ENCODE measurements at places on chromosomes 3 and 15. TPM values are rescaled to one million over a fixed set of nuclear protein-coding genes. Genes with fewer than 3 reads are reported as not detected.

Gene FRMD5
- polyA plus RNA-seq: 0.18 TPM

Gene ECE2
- not detected for polyA plus RNA-seq

Gene SEC22A
- polyA plus RNA-seq: 10.2 TPM

Gene IFT57
- polyA plus RNA-seq: 48.5 TPM

Gene TFRC
- 23.7 TPM for polyA plus RNA-seq

Gene RSRC1
- polyA plus RNA-seq: 26.2 TPM

Gene CFAP100
- not detected for polyA plus RNA-seq

Gene GPR156
- not detected for polyA plus RNA-seq

Gene HDC
- 0.38 TPM for polyA plus RNA-seq

Gene CMTM7
- polyA plus RNA-seq: 5.0 TPM

Gene KNSTRN
- polyA plus RNA-seq: 4.1 TPM

Gene ACKR2
- 0.26 TPM for polyA plus RNA-seq

Gene GP9
- not detected for polyA plus RNA-seq

Gene GUCA1C
- not detected for polyA plus RNA-seq

Gene ZKSCAN7
- polyA plus RNA-seq: 2.1 TPM

Gene CYP1A2
- not detected for polyA plus RNA-seq

Gene NTRK3
- 84.0 TPM for polyA plus RNA-seq

Gene CPA3
- 2.9 TPM for polyA plus RNA-seq

Gene CPLX3
- 0.13 TPM for polyA plus RNA-seq

Gene KNL1
- polyA plus RNA-seq: 0.03 TPM

Gene GOLGA6L10
- 2.7 TPM for polyA plus RNA-seq

Gene COMMD4
- 45.6 TPM for polyA plus RNA-seq

Gene RASL12
- 51.3 TPM for polyA plus RNA-seq

Gene AMT
- 70.8 TPM for polyA plus RNA-seq

Gene LPP
- polyA plus RNA-seq: 37.7 TPM

Gene POLQ
- not detected for polyA plus RNA-seq

Data from aorta (tissue), 5 donors.